Activated CD4-positive, CD25-positive, alpha-beta regulatory T cell treated with anti-CD3 and anti-CD28 coated beads, Interleukin-2, amount 50 U/mL, for 24 hours (primary cell): ENCODE measurements at places on chromosomes 7 and 10.

- no peak for ATAC-seq
Measured at GRCh38 chr10:117723343-117723742, 180.8 kb downstream of the EMX2 start.

DNA sequence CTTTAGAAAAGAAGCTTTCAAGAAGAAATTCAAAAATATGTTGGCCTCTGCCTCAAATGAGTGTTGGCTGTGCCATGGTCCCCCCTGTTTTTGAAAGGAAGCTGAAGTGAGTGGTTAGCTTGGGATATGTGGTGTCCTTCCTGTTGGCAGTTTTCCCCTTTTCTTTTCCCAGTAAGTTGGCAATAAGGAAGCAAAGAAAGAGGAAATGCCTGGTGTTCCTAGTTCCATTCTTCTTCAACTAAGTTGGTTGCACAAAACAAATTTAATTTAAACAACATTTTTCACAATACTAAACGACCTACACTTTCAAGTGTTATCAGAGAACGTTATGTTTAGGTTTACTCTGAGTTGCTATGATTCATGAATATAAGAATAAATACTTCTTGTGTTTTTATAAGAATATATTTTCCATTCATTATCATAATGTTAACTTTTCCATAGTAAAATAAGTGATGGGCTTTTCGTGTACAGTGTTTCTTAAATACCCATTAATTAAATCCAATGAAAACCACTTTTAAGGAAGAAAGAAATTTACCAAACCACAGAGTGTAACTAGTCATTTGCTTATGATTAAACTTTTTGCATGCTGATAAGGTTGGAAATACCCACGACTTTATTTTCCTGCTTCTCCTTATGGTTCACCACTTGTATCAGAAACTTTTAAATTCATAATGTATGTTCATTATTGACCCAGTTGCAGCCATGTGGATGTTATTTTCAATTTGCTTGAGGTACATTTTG lies 7.7 kb downstream of the HDAC9 start:
- no peak for ATAC-seq

DNA sequence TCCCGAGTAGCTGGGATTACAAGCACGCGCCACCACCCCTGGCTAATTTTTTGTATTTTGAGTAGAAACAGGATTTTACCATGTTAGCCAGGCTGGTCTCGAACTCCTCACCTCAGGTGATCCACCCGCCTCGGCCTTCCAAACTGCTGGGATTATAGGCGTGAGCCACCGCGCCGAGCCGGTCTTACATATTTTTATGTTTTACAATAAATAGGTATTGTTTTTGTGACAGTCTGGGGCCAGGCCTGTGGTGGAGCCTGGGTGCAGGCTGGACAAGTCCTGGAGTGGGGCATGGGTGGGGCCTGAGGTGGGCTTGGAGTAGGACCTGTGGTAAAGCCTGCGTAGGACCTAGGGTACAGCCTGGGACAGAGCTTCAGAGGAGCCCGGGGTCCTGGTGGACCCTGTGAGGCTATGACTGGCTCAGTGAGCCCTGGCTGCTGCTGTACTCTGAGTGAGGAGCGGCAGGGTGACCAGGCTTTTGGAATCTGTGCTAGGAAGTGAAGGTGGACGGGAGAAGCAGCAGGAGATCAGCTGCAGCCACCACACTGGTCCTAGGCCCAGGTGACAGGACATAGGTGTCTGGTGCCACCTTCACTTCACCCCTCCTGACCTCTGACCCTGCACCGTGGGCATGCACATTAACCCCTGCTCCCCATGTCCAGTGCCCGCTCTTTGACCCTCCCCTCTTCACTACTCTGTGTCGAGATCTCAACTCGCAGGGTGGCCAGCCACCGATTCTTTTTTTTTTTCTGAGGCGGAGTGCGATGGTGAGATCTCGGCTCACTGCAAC lies 9.6 kb upstream of the ZMIZ2 start:
- ATAC-seq: no peak

DNA sequence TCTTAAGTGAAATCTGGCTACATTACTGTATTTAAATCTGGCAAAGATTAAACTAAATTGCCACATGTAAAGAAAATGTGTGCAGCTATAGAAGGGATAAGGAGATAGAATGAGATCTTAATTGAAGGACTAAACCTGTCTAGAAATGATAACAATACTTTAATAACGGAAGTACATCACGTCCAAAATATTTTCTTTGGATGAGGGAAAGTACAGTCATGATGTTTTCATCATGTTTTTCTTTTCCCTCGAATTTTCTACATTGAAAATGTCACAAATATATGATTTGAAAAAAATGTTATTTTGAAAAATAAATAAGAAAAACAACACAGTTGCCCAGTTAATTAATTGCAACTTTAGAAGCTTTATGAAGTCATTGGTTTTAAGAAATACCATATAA lies 143.9 kb downstream of the ETV1 start:
- no peak for ATAC-seq

DNA sequence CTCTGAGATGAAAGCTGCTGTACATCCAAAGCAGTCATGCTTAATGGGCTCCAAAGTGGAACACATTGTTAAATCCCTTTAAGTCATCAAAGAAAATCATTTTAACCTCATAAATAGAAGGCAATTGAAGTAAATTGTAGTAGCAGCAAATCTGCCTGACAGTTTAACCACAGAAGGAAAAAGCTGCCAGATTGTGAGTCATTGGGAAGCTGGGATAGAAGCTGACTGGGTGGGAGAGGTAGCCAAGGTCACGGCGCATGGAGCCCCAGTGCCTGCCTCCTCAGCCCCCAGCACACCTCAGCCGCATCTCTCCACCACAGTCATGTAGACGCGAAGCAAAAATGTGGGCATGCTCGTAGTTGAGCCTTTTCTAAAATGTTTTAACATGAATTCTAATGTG lies 44.0 kb downstream of the TARP start:
- no peak for ATAC-seq
